ENCODE measurements at places on chromosomes 1 and 21.

GRCh38 chr1:160722726-160723125 lies 11.1 kb upstream of the CD48 start:
- no peak for DNase-seq

DNA sequence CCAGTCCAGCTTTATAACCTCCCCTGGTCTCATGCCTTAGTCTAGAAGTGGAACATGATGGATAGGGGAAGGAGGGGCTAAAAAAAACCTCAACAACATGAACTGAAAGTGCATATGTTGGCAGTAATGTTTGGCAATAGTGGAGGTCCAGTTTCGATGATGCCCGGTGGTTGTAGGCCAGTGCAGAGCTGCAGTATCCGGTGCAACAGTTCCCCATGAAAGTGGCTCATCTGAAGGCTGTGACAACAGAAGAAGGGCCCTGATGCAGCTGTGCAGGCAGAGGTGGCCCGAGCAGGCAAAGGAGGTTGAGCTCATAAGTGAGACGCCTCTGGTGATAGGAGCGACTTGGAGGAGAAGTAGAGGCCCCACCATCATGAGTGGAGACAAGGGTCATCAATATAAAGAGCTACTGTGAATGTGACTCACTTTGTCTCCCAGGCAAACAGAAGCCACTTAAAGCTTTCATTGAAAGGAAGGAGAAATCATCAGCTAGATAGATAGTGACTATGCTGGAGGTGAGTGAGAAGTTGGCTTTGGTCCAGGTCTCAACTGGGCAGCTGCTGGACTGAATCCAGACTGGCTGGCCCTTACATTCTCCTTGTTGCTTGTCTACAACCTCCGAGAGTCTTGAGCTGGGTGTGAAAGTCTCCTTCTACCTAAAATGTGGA lies 10.2 kb upstream of the CREG1 start:
- DNase-seq = no peak

DNA sequence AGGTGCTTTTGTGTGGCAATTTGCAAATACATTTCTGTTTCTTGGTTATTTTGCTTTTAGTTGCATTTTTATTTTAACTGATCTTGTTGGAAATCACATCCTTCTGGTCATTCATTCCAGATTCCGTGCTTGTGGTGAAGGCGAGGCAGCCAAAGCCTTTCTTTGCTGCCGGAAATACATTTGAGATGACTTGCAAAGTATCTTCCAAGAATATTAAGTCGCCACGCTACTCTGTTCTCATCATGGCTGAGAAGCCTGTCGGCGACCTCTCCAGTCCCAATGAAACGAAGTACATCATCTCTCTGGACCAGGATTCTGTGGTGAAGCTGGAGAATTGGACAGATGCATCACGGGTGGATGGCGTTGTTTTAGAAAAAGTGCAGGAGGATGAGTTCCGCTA lies 34.8 kb upstream of the CD101 start:
- DNase-seq = no peak

- no peak for DNase-seq
These were observed 118.5 kb upstream of the ADAR start for GRCh38 chr1:154726443-154726842.
